ENCODE measurements at places on chromosomes 2 and 18. TPM values are rescaled to one million over a fixed set of nuclear protein-coding genes. Genes with fewer than 3 reads are reported as not detected.

GRCh38 chr18:45232061-45232460 lies 383.2 kb upstream of the SLC14A2 start:
- no peak for DNase-seq

DNA sequence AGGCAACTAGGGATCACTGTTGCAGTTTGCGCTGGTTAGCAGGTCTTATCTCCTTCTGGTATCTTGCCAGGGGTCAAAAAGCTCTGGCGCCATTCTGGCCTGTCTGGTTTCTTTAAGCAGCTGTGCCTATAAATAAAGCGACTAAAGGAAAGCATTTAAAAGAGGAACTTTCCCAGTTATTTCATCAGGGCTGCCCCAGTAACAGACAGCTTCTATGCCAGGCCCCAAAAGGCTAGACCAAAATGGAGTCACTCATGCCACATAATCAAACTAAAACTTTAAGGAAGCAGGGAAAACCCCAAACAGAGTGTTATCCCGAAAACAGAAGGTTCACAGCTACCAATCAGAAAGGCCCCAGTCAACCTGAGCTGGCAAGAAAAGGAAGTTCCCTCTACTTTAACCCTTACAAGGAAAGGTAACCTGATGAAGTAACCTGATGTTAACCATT lies 41.2 kb upstream of the HNRNPA3 start:
- DNase-seq = peak; percentile 77

- DNase-seq = no peak
These were observed 654 bp downstream of the PIK3C3 start for GRCh38 chr18:41955688-41956087.

DNA sequence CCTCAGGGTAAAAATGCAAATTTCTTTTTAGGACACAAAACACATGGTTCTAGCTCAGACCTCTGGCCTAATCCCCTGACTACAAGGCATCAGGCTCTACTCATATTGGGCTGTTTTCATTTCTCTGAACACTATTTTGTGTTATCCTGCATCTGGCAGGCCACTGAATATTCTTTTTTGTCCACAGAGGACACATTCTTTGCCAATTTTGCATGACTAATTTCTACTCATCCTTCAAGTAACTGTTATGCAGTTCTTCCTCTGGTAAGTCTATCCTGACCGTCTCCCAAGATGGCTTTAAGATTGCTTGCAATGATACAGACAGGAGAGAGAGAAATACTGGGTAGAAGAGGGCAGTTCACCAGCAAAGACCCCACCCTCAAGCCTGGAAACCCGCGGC lies 107.6 kb upstream of the RGPD4 start:
- DNase-seq = no peak

- no peak for DNase-seq
These were observed 25.6 kb upstream of the TOGARAM2 start for GRCh38 chr2:28955467-28955866.

The DSEL gene
- 14.9 TPM for total RNA-seq

The RFTN2 gene
- 18.1 TPM for total RNA-seq

The MYO1B gene
- 51.0 TPM for total RNA-seq

The GATA6 gene
- total RNA-seq = 53.0 TPM

The GPR45 gene
- not detected for total RNA-seq

The CPS1 gene
- 27.4 TPM for total RNA-seq

Data from umbilical cord (tissue), 2 donors.